Sigmoid colon (tissue), 7 donors: ENCODE measurements at places on chromosomes 11 and 22. TPM values are rescaled to one million over a fixed set of nuclear protein-coding genes. Genes with fewer than 3 reads are reported as not detected.

- no peak for DNase-seq
- no peaks in the 10 kb centered on the region for H3K4me1 ChIP-seq
- no peak overlapping the region for H3K27ac ChIP-seq
- no peaks in the 10 kb centered on the region for H3K27me3 ChIP-seq
- H3K36me3 ChIP-seq: no peaks in the 10 kb centered on the region
Observed at GRCh38 chr11:23280088-23280487, 419.8 kb upstream of the CCDC179 start.

PRRG4 gene
- polyA plus RNA-seq: 6.2 TPM

DNA sequence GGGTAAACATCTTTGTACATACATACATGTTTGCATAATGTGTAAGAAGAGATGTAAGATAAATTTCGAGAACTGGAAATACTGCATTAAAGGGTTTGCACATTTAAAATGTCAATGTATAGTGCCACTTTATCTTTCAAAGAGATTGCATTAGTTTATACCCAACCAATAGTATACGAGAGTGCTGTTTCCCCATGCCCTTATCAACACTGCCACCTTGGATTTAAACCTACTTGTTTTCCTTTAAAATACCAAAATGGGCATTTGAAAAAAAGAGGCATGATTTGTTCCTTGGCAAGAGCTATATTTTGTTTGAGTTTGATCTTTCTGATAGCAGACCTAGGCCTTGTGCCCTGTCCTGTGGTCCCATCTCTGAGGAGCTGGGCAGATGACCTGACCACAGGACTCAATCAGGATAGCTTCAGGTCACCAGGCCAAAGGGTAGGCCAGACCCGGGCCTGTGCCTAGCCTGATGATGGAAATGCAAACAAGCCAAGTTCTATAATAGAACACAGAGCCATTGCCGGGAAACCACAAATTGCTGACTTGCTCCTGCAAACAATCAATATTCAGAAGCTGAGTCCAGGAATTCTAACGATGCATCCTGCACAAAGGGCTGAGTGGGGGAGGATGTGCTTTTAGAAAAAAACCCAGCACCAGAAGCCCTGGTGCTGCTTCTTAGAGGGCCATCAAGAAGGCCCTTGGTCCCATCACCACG, 16.9 kb upstream of the ALG8 start:
- H3K27ac ChIP-seq: no peak overlapping the region
- H3K4me1 ChIP-seq: no peaks in the 10 kb centered on the region
- H3K27me3 ChIP-seq: no peaks in the 10 kb centered on the region
- H3K36me3 ChIP-seq: no peaks in the 10 kb centered on the region
- DNase-seq: no peak
- H3K4me3 ChIP-seq: no peak overlapping the region

DNA sequence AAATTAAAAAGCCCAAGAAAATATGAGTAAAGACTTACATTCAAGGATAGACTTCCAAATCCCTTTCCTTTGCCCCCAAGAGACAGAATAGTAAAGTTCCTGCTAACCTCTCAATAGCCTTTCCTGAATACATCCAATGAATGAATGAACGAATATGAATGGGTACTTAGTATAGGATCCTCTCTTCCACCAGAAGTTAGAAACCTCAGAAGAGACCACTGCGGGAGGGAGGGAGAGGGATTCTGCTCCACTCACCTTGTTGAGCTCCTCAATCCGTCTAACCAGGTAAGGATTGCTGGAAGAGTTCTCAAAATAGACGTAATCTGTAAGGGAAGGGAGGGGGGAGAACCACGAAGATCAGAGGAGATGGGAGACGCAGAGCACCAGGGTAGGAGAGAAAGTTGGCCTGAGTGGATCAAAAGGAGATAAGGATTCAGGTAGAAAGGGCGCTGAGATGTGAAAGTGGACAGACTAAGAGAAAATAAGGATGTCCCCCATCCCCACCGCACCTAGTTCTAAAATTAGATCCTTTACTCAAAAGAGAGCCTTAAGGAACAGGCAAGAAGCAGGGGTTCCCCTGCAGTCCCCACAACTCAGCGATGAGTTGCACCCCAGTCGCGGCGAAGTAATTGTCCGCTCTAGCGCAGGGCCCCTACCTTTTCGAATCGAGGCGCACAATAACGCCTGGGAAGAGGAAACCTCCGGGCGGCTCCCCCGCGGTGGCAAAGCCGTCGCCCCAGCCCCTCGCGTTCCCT, 1.1 kb downstream of the MTA2 start:
- peaks cover 27% of the 10 kb centered on the region for H3K36me3 ChIP-seq
- no peak for DNase-seq
- peaks cover 35% of the 10 kb centered on the region for H3K4me1 ChIP-seq
- H3K4me3 ChIP-seq: peak overlapping the region; percentile 99

SLC35C1 gene
- 38.9 TPM for polyA plus RNA-seq

DNA sequence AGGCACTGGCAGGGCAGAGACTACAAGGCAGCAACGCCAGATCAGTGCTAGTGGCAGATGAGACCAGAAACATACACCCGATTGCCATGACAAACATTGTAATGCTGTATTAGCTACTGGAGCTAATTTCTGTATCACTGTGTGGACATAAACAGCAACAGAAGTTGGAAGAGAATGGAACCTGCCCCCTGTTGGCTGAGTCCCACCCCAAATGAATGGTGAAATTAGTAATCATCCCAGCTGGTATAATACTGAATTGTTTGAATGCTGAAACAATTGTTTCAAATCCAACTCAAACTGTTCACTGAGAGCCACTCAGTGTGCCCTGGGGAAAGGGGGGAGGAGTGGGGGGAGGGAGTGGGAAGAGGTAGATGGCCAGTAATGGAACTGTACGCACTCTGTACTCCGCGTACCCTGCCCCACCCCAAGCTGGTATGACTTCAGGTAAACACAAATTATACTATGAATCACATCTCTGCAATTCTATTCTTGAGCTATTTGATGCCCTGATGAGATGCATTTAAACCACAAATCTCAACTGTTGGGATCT, 11.2 kb upstream of the BIRC3 start:
- no peaks in the 10 kb centered on the region for H3K4me1 ChIP-seq
- no peak overlapping the region for H3K4me3 ChIP-seq
- no peaks in the 10 kb centered on the region for H3K27me3 ChIP-seq
- H3K27ac ChIP-seq: no peak overlapping the region
- H3K36me3 ChIP-seq: no peaks in the 10 kb centered on the region

GRCh38 chr11:58345204-58345603, 13.7 kb downstream of the OR5B17 start:
- no peaks in the 10 kb centered on the region for H3K36me3 ChIP-seq
- H3K4me1 ChIP-seq: no peaks in the 10 kb centered on the region
- no peaks in the 10 kb centered on the region for H3K27me3 ChIP-seq
- no peak for DNase-seq
- no peak overlapping the region for H3K4me3 ChIP-seq

MGAT3 gene
- polyA plus RNA-seq: 8.1 TPM

GRCh38 chr11:76658231-76658630, 12.3 kb downstream of the LRRC32 start:
- H3K4me3 ChIP-seq: no peak overlapping the region
- no peaks in the 10 kb centered on the region for H3K27me3 ChIP-seq
- H3K36me3 ChIP-seq: no peaks in the 10 kb centered on the region
- no peak overlapping the region for H3K27ac ChIP-seq
- peak; percentile 10 for DNase-seq

BRSK2 gene
- polyA plus RNA-seq: not detected

DNA sequence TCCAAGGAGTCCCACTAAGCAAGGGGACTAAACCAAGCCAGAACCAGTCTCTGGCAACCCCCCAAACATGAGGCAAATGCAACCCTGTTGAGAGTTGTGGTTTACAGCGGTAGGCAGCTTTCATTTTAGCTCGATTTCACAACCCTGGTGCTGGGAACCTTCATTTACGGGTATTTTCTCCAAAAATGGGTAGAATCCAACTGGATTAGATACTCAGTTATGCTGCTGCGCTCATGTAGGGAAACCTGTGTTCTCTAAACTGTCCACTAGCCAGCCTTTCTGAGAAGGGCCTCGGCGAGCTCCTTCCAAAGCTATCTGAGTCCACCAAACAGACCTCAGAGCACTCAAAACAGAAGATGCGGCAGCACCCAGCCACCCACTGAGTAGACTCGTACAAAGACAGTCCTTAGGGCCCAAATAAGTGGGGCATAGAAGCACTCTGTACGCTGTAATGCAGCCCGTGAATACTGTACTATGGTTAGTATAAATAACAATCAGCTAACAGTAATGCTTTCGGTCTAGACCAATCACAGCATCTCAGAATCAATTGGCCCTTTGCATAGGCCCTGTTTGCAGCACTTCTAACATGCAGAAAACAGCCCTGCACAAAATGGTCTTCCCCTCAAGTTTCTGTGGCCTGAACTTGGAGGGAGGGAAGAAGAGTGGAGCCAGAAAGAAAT, 104.7 kb downstream of the ETS1 start:
- DNase-seq: peak; percentile 77
- peaks cover 75% of the 10 kb centered on the region for H3K36me3 ChIP-seq
- H3K4me3 ChIP-seq: no peak overlapping the region
- H3K27me3 ChIP-seq: no peaks in the 10 kb centered on the region

OR51I1 gene
- not detected for polyA plus RNA-seq

CABP4 gene
- not detected for polyA plus RNA-seq

GRCh38 chr22:29359469-29359868, 28.9 kb downstream of the AP1B1 start:
- DNase-seq: peak; percentile 85
- H3K27me3 ChIP-seq: no peaks in the 10 kb centered on the region
- peak overlapping the region; percentile 50 for H3K27ac ChIP-seq
- H3K4me1 ChIP-seq: peaks cover 24% of the 10 kb centered on the region

GRCh38 chr22:23251445-23252093, 71.3 kb downstream of the BCR start:
- H3K27ac ChIP-seq: no peak overlapping the region
- no peak overlapping the region for H3K4me3 ChIP-seq
- H3K27me3 ChIP-seq: no peaks in the 10 kb centered on the region
- H3K36me3 ChIP-seq: no peaks in the 10 kb centered on the region
- no peak for DNase-seq

MAPK11 gene
- 1.2 TPM for polyA plus RNA-seq

RBMXL2 gene
- polyA plus RNA-seq: not detected

GRCh38 chr11:36270701-36271100, 18.5 kb downstream of the COMMD9 start:
- H3K4me3 ChIP-seq: no peak overlapping the region
- peaks cover 50% of the 10 kb centered on the region for H3K36me3 ChIP-seq
- no peaks in the 10 kb centered on the region for H3K27me3 ChIP-seq
- no peak for DNase-seq
- H3K4me1 ChIP-seq: no peaks in the 10 kb centered on the region

KDM4D gene
- polyA plus RNA-seq: 0.60 TPM

- H3K27ac ChIP-seq: no peak overlapping the region
- no peaks in the 10 kb centered on the region for H3K36me3 ChIP-seq
- no peaks in the 10 kb centered on the region for H3K4me1 ChIP-seq
- DNase-seq: peak; percentile 44
Observed at GRCh38 chr22:49532869-49533802, 294.5 kb downstream of the BRD1 start.

CHRM4 gene
- not detected for polyA plus RNA-seq

DNA sequence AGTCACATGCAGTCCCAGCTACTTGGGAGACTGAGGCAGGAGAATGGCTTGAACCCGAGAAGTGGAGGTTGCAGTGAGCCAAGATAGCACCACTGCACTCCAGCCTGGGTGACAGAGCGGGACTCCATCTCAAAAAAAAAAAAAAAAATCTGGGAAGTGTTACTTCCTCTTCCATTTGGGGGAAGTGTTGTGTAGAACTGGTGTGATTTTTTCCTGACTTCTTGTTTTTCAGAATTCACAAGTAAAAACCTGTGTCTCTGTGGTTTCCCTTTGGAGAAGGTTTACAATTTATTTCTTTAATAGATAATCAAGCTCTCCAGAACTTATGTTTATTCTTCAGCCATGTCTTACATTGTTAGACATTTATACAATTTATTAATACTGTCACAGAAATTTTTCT, 396.1 kb downstream of the BRD1 start:
- no peak for DNase-seq
- H3K36me3 ChIP-seq: no peaks in the 10 kb centered on the region
- H3K27me3 ChIP-seq: peaks cover 48% of the 10 kb centered on the region
- H3K27ac ChIP-seq: no peak overlapping the region
